ENCODE measurements at places on chromosomes 5 and 9.

- DNase-seq = no peak
These were observed 115.0 kb upstream of the ADRA1B start for GRCh38 chr5:159801303-159801702.

DNA sequence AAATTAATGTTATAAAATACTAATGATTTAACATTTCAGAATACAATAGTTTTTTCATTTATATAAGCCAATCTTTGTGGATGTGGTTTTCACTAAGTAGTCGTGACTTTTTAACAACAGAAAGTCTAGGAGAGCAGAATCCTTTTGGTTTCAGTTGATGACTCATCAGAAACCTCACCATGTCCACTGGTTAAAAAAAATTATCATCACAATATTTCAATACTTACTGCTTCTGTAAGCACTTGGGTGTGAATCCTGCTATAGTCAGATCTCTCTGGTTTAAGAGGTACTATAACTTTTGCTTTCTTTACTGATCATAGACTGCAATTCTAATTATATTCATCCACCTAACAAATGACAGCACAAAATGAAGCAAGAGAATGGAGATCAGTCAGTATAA is 77.2 kb downstream of the MRPS30 start:
- DNase-seq = no peak

GRCh38 chr5:104298518-104298917 is 735.9 kb upstream of the NUDT12 start:
- DNase-seq = no peak

GRCh38 chr5:180860887-180861822 is at the start of gene ZFP62:
ZFP62 (minus strand) TSS chr5:180861276; CDS start chr5:180861219, 57 bp downstream.
- peak; percentile 85 for DNase-seq

DNA sequence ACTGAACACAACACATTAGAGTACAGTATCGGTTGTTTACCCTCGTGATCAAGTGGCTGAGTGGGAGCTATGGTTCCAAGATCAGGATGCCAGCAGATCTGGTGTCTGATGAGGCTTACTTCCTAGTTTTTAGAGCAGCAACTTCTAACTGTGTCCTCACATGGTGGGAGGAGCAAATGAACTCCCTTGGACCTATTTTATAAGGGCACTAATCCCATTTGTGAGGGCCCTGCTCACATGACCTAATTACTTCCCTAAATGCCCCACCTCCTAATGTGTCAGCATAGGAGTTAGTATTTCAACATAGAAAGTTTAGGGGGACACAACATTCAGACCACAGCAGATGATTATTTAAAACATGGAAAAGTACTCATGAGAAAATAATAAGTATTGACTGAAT is 111.8 kb downstream of the GCNT1 start:
- no peak for DNase-seq

DNA sequence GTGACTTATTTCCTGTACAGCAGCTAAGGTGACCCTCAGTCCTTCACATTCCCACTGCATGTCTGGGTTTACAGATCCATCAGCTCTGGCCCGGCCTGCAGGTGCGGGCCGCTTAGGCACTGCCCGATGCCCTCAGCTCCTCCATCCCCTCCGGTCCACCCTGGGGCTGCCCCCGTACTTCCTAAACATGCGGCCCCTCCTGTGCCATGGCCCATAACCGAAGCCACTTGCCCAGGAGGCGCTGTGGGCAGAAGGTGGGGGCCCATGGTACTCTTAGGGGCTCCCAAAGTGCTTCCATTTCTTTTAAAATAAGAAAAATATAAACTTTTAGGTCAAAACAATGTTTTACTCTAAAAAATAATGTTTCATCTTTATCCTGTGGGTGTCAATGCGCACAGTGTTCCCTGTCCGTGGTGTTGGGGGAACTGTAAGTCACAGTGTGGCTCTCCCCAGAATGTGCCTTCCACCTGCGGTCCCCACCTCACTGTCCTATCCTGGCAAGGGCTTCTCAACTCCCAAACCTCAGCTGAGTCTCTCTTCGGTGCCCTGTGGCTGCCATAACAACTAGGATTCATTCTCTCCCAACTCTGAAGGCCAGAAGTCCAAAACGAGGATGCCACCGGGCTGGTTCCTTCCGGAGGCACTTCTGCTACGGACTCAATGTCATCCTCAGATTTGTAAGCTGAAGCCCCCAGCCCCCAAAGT is 132.7 kb upstream of the LPCAT1 start:
- no peak for DNase-seq

GRCh38 chr5:51227963-51228470 is 155.2 kb upstream of the ISL1 start:
- no peak for DNase-seq

DNA sequence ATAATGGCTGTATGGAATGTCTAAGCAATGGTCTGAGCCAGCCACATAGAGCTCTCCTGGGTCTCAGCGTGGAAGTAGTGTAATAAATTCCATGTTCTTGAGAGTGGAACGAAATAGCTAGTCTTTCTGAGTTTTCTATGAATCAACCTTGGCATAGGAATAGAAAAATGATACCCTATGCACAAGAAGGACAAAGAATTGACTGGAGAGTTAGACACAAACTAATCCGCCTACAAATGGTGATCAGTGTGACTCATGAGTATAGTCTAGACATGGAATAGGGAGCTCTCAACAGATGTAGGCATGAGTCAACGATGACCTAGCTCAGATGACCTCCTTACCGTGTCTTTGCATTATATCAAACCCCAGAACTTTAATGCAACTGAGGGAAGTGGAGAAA is 256.8 kb upstream of the GRIN3A start:
- DNase-seq = no peak

- DNase-seq = no peak
These were observed 12.4 kb downstream of the TMEM171 start for GRCh38 chr5:73132759-73133158.

- DNase-seq = no peak
These were observed 23.7 kb downstream of the CWC27 start for GRCh38 chr5:64792469-64792868.

DNA sequence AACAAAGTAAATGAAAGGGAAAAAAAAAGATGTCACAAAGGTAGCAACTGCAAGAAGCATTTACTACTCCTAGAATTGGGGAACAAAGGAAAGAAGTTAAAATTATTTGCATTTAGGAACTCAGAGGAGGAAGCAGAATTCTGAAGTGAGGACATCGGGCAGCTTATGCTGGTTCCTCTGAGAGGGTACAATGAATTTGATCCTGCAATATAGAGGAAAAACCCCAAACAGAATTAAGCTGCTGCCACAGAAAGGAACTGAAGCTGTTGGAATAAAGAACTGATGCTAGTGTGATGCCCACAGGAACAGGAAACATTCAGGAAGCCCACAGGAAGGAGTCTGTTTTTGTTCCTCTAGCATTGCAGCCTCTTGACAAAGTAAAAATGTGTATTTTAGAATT is 22.3 kb upstream of the TBCA start:
- no peak for DNase-seq

DNA sequence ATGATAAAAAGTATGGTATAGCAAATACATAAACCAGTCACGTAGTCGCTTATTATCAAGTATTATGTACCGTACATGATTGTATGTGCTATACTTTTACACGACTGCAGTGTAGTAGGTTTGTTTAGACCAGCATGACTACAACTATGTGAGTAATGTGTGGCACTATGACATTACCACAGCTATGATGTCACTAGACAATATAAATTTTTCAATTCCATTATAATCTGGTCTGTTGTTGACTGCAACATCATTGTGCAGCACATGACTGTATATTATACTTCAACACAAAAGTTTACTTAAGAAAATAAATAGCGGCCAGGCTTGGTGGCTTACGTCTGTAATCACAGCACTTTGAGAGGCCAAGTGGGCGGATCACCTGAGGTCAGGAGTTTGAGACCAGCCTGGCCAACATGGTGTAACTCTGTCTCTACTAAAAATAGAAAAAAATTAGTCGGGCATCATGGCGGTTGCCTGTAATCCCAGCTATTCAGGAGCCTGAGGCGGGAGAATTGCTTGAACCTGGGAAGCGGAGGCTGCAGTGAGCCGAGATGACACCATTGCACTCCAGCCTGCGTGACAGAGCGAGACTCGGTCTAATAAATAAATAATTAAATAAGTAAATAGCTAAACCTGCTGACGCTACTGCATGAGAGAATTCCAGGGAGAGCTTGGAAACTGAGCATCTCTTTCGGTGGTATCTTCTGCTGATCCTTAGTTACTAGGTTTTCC is 24.6 kb upstream of the JADE2 start:
- no peak for DNase-seq

DNA sequence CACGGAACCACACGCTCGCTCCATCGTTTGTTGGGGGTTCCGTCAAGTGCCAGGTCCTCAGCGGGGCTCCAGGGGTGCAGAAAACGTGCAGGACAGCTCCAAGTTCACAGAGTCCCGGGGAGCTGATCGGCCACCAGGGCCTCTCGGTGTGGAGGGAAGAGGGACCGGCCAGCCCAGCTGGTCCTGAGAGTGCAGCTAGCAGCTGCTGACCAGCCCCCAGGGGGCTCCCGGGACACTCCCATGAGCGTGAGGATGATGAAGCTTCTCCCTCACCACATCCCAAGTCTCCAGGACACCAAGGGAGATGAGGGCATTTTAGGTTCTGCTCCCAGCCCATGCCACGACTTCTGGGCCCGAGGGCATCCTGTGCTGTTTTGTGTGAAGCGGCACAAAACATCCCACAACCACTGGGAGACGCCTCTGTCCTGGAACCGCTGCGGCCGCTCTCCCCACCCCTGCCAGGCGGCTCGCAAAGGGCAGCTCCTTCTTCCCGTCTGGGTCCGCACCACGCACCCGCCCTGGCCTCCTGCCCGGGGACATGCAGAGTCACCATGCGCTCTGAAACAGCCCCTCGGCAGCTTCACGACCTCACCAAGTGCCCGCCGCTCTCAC is 67.5 kb upstream of the IRX4 start:
- DNase-seq = no peak

DNA sequence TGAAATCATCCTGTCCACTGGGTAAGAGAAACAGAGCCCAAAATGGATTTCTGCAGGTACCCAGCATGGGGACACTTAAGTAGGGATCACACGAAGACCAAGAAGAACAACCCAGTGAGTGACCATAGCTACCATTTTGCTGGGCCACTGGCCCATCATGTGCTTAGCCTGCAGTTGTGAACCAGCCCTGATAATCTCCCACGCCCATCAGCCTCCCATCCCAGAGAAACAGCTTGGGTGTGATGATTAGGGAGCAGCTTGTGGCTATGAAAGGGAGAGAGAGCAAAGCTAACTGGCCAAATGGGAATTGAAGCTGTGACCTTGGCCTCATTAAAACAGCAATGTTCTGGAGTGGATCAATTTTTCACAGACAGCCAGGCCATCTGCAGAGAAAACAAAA is 138.5 kb downstream of the SLC24A2 start:
- no peak for DNase-seq

GRCh38 chr9:36396985-36397384 is 3.1 kb downstream of the RNF38 start:
- no peak for DNase-seq

DNA sequence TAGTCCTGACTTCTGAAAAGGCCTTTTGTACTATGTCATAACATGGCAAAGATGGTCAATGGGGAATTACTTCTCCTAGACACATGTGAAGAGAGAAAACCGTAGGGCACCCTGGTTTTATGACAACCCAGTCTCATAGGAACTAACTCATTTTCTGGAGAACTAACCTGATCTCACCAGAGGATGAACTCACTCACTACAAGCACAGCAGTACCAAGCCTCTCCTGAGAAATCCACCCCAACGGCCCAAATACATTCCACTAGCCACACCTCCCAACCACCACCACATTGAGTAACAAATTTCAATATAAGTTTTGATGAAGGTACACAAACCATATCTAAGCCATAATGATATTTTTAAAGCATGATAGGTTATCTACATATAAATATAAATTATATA is 909.3 kb upstream of the CDH10 start:
- DNase-seq = no peak

- no peak for DNase-seq
These were observed 1.0 kb downstream of the KLF4 start for GRCh38 chr9:107488375-107489143.

DNA sequence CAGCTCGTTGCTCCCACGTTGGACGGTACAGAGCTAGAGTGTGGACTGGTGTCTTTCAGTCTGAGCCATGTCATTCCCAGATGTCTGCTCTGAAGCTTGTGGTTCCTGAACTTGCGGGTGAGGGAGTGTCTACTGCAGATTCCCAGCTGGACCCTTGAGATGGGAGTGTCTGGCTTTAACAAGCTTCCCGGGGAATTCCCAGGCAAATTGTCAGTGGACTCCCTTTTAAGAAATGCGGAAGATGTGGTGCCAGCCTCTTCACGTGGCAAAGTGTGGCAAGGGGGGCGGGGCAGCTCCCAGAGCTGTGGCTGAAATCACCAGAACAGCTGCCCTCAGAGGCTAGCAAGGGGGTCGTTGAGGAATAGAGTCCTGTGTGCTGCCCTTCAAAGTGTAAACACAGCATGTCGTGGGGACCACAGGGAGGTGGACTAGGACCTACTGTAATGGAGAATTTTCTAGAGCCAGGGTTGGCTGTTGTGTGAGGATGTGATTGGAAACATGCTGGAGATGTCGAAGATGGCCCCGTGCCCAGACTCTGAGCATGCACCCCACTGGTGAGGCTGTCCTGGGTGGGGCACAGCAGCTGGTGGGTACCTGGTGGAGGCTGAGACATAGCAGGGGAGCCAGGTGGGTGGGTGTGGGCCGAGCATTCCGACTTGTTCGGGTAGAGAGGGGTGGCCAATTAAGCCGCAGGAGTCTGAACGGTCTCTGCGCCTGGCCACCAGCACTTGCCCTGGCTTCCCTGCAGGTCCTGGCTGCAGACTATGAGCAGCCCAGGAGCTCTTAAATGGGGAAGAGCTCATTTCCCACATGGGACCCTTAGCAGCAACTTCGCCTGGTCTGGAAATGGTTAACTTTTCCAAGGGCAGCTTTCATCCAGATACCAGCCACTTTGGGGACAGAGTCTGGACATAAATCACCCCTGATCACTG is 37.4 kb downstream of the PRRX2 start:
- DNase-seq = no peak

- no peak for DNase-seq
These were observed 662.1 kb downstream of the TLE4 start for GRCh38 chr9:80233906-80234305.

- DNase-seq = no peak
These were observed 120.1 kb upstream of the CD180 start for GRCh38 chr5:67316695-67317094.

GRCh38 chr9:91814753-91815152 is 135.3 kb downstream of the ROR2 start:
- DNase-seq = no peak

- no peak for DNase-seq
These were observed 1.1 kb downstream of the MAST4 start for GRCh38 chr5:66597183-66597757.

GRCh38 chr5:144191998-144192397 is 21.3 kb downstream of the KCTD16 start:
- peak; percentile 65 for DNase-seq

- DNase-seq = no peak
These were observed 26.6 kb upstream of the C5orf58 start for GRCh38 chr5:170206216-170206615.

- DNase-seq = no peak
These were observed 161.3 kb downstream of the NIPBL start for GRCh38 chr5:37037840-37038239.

All from HCT116 (cell line).